ENCODE measurements at places on chromosomes 12 and 14.
A peak's percentile ranks its signal among the peaks of the same experiment; 100 is the strongest.

DNA sequence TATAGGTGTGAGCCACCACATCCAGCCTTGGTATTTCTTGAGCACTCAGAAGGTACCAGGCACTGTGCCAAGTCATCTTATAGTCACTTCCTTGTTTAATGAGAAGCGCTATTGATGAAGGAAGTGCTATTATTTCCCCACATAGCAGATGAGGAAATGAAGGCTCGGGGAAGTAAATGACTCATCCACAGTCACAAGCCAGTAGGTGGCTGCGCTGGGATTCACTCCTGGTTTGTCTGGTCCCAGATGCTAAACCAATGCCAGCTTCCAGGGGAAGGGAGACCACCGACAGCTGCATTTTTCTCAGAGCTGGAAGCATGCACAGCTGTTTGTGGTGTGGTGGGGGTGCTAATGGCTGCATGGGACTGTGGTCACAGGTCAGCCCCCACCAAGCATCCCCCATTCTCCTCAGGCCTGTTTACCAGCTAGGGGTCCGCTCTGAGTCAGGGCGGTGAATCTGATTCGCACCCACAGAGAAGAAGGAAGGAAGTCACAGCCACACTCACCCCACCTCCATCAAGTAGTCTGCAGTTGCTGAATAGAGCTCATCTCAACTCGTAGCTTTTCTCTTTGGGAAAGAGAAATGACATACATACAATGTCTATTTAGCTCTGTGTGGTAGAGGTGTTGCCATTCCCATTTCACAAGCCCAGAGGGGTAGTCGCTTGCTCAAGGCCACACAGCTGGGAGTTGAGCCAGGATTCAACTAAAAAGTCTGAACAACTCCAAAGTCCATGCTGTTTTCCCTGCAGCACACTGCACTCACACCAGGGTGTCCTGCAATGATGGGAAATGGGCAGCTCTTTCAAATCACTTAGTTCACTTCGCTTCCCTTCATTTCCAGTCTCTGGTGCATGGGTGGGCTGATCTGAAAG, 6.3 kb upstream of the LTBP2 start:
- peak; percentile 84 for DNase-seq

DNA sequence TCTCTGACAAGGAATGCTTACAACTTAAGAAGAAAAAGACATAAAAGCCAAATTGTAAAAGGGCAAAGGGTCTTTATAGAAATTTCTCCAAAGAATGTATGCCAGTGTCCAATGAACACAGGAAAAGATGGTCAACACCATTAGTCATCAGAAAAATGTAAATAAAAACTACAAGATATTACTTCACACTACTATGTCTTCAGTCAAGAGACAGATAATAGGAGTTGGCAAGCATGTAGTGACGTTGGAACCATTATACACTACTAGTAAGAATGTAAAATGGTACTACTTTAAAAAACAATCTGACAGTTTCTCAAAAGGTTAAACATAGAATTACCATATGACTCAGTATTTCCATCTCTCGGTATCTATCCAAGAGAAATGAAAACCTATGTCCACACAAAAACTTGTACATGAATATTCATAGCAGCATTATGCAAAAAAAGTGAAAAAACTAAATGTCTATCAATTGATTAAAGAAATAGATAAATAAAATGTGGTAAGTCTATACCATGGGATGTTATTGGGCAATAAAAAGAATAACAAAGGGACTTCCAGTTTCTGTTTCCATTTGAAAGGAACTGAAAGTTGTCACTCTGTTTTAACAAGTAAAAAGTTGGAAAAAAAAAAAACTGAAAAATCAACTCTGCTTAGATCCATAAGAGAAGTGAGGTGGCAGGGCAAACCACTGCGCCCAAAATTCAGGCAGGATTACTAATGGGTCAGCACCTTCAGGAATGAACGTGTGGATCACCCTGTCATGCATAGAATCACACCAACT, 69.8 kb downstream of the ALG10B start:
- no peak for DNase-seq

DNA sequence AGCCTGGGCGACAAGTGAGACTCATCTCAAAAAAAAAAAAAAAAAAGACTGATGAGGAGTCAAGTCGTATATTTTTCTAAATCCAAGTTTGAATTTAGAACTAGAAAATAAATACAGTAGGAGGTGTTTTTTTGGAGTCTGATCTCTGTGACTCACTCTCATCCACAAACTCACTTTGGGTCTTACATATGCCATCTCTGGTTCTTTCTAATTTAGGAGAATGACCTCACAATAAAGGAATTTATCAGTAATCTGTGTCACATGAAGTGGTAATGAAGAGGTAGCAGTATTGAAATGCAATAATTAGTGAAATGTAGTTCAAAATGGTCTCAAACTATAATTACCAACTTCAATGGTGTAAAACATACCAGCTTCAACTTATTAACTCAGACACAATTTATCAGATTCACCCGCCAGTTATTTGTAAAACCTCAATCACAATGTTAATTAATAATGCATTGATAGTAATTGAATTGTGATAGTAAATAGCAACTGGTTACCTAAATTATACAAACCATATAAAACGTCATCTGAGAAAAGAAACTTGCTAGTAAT, 4.4 kb upstream of the CFL2 start:
- peak; percentile 58 for DNase-seq

DNA sequence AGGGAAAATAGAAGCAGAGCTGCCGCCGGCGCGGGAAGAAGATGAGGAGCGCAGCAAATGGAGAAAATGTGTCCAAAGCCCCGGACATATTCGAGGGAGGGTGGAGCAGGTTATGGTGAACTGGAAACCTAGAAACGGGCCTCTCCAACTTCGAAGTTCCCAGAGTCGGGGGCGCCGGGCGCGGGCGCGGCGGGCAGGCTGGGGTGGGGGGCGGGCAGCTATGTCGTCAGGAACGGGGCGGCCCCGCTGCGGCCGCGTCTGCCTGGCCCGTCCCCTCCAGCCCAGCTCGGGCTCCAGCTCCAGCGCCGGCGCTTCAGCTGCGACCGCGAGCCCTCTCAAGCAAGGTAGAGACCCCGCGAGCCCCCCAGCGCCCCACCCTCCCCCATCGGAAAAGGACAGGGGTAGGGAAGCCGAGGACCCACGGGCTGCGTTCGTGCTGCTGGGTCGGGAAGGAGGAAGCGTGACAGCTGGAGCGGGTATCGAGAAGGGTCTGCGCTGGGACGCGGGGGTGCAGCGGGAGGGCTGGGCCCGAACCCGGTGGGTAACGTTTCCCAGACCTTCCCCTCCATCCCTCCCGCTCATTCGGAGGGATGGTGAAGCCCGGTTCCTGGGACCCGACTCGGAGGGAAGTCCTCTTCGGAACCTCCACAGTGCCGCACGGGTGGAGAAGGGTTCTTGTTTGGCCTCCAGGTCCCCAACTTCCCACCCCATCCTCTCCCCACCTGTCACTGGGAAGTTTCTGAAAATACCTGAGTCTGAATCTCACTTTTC, 1.0 kb downstream of the DGKA start:
- peak; percentile 37 for DNase-seq

DNA sequence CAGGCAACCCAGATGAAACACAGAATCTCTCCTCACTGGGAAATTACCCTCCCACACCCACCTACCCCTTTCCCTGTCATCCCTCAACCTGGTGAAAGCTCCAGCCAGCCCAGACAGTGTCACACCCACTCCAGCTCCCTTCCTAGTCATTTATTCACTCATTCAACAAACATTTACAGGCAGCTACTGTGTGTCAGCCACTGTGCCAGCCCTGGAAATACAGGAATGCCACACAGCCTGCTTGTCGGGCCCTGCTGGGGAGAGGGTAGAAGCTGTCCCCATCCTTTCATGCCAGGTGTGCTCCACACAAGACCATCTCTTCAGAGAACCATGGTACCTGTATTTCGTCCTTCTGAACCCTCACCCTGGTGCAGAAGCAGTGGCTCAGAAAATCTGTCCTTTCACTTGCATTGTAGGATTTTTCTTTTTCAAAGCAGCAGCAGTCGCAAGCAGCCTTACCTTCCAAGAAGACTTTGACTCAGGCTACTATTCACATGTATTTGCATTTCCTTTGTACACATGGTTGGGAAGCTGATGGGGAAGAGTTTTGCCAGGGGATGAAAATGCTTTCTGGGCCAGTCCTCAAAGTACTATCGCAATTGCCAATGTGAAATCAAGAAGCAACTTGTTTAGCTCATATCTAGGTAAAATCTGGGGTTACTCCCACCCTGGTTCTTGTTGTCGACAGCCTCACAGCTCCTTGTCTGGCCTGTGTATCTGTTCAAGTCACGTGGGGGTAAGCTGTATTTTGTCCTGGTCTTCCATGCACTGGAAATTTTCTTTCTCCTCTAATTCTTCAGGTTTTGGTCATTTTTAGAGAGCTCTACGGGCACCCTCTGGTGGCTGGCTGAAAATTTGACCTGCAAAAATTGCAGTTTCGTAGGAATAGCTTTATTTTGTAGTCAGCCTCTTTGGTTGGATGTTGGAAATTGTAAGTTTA, 147.4 kb upstream of the EGLN3 start:
- peak; percentile 69 for DNase-seq

GRCh38 chr14:79229383-79229909, 981.9 kb downstream of the DIO2 start:
- DNase-seq: no peak

GRCh38 chr12:125954362-125954761, 889.1 kb downstream of the AACS start:
- no peak for DNase-seq

- DNase-seq: no peak
Observed at GRCh38 chr12:95185854-95186253, 31.4 kb downstream of the FGD6 start.

- DNase-seq: no peak
Observed at GRCh38 chr14:69354383-69355153, 43.5 kb downstream of the ERH start.

GRCh38 chr14:68147303-68147702, 327.7 kb downstream of the RAD51B start:
- DNase-seq: peak; percentile 46

DNA sequence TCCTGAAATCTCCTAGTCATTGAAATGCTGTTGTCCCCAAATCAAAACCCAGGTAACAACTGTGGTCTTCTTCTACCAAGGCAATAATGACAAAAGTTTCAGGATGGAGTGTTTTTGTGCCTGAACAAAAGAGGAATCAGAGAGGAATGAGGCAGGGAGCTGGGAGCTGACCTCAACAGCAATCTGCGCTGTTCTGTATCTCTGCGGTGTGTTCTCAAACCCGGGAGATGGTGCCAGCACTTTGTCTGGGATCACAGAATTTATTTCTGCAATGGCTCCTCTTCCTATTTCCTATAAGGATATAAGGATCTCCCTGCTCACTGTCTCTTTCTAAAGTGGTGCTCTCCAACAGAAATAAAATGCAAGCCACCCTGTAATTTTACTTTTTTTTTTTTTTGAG, 449 bp upstream of the GLT8D2 start:
- peak; percentile 36 for DNase-seq

DNA sequence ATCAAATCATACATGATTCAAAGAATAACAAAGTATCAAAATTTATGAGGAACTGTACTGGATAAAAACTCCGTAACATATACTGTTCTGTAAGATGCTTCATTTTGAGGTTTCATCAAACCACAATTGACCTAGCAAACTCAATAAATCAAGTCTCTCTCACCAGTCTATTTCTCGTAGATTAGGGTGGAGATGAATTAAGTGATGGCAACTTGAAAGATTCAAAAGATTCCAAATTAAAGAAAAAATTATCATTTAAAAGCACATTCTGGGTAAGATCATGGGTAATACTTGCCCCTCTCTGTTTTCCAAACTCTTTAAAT, 74.4 kb downstream of the PAPLN start:
- peak; percentile 44 for DNase-seq

GRCh38 chr14:54348001-54348611, 48.7 kb upstream of the CDKN3 start:
- peak; percentile 53 for DNase-seq

- peak; percentile 42 for DNase-seq
Observed at GRCh38 chr12:69500631-69501030, 30.4 kb downstream of the FRS2 start.

DNA sequence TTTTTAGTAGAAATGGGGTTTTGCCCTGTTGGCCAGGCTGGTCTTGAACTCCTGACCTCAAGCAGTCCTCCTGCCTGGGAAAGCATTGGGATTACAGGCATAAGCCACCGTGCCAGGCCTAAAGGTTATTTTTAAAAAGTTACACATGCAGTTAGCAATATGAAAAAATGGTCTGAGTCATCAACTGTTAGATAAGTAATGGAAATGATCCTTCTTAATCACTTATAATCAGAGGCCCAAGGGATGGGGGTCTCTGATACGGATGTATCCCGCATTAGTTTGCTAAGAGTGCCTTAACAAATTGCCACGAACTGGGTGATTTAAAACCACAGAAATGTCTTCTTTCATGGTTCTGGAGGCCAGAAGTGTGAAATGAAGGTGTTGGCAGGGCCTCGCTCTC, 54.1 kb upstream of the FERMT2 start:
- peak; percentile 42 for DNase-seq

GRCh38 chr14:91118511-91119068, 4.7 kb downstream of the DGLUCY start:
- no peak for DNase-seq

GRCh38 chr12:13203034-13203922, 6.8 kb downstream of the EMP1 start:
- DNase-seq: peak; percentile 87

- peak; percentile 48 for DNase-seq
Observed at GRCh38 chr12:85405781-85406522, 125.9 kb downstream of the ALX1 start.

DNA sequence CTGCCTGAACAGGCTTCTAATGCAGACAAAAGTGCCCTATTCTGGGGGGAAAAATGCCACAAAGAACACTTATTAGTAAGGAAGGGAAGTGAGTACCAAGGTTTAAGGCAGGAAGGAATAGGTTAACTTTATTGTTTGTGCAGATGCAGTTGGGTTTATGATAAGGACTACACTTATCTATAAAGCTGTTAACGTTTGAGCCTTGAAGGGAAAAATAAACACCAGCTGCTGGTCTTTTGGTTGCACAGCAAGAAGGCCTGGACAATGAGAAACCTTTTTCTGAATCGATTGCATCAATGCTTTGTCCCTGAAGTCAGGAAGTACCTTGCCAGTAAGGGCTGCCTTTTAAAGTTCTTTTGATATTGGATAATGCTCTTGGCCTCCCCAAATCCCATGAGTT, 407.8 kb downstream of the ATP23 start:
- no peak for DNase-seq

- peak; percentile 18 for DNase-seq
Observed at GRCh38 chr14:24481622-24482324, 26.3 kb downstream of the CMA1 start.

- peak; percentile 63 for DNase-seq
Observed at GRCh38 chr12:19757317-19757877, 318.1 kb downstream of the AEBP2 start.

- DNase-seq: no peak
Observed at GRCh38 chr12:42410340-42410739, 84.4 kb downstream of the PPHLN1 start.

DNA sequence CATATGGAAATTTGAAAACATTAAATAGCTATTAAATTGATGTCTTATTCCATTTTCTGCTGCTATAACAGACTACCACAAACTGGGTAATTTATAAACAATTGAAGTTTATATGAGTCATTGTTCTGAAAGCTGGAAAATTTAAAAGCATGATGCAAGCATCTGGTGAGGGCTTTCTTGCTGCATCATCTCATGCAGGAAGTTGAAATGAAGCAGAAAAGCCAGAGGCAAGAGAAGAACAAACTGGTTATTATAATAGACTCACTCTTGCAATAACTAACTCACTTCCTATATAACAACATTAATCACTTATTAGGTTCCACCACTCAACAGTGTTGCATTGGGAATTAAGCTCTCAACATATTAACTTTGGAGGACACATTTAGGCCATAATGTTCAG, 1277.4 kb downstream of the LRFN5 start:
- peak; percentile 83 for DNase-seq

GRCh38 chr14:55819610-55820304, 239.8 kb downstream of the KTN1 start:
- DNase-seq: no peak

- peak; percentile 14 for DNase-seq
Observed at GRCh38 chr14:80637756-80638619, 303.6 kb downstream of the CEP128 start.

Data from fibroblast of mammary gland (primary cell).